ENCODE measurements at places on chromosomes 1 and 21.

DNA sequence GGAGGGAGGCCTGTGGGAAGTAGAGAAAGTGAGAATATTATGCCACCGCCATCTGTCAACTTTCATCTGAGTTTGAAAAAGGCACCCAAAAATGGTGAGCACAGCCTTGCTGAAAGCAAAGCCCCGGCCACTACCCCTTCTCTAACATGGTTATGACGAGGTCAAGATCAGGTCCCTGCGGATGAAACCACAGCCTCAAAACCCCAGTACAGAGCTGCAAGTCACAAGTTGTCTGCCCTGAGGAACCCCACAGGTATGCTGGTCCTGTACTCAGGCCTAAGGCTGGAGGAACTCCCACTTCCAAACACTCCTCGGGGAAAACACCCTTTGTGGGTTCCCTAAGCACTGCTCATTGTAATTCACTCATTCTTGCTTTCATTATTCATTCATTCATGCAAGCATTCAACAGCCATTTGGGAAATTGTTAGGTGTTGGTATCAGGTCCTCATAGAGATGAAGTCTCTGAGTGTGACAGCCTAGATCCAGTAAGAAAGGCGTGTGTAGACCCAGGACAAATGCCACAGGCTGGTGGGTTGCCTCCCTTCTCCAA is 216.6 kb upstream of the EDN2 start:
- no peak for DNase-seq

GRCh38 chr1:14520514-14521163 is 77.8 kb upstream of the KAZN start:
- DNase-seq, result no peak

DNA sequence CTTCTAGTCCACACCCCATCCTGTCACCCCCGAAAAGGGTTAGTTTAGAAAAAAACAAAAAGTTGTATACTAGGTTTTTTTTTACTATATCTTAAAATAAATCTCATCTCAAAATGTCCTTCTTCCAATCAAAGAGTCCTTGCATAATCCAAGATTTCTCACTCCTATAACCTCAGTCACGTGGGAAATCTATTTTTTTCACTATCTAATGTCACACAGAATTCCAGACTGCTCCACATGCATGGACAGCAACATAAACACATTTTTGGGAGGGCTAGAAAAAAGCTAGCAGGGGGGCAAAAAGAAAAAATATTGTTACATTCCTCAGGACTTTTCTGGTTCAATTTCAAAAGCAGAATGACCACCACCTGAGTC is 39.3 kb downstream of the TGFBR3 start:
- DNase-seq, result no peak

GRCh38 chr1:160169553-160170399 is 18.4 kb downstream of the ATP1A4 start:
- DNase-seq, result peak; percentile 34

- no peak for DNase-seq
Observed at GRCh38 chr1:231493421-231494185, 34.9 kb upstream of the TSNAX start.

GRCh38 chr1:23496490-23497181 is 12.7 kb upstream of the ASAP3 start:
- DNase-seq, result no peak

DNA sequence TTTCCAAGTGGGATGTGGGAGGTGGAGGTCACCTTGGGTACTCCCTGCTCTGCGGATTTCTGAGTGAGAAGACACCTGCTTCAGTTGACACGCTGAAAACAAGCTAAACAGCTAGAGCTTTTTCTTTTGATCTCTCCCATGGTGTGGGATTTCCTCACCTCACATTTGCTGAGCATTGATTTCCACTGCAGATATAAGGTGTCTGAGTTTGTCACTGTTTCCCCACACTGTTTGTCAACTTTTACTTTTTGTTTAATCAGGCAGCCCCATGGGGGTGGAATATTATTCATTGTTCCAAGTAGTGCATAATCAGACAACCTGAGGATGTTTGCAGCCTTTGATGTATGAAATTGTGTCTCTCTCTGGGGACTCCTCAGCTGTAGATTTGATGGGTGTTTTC is 49.5 kb downstream of the FASLG start:
- peak; percentile 72 for DNase-seq

GRCh38 chr1:210400043-210400840 is 71.5 kb downstream of the HHAT start:
- DNase-seq, result peak; percentile 69

- no peak for DNase-seq
Observed at GRCh38 chr1:227781314-227781930, 34.1 kb upstream of the PRSS38 start.

DNA sequence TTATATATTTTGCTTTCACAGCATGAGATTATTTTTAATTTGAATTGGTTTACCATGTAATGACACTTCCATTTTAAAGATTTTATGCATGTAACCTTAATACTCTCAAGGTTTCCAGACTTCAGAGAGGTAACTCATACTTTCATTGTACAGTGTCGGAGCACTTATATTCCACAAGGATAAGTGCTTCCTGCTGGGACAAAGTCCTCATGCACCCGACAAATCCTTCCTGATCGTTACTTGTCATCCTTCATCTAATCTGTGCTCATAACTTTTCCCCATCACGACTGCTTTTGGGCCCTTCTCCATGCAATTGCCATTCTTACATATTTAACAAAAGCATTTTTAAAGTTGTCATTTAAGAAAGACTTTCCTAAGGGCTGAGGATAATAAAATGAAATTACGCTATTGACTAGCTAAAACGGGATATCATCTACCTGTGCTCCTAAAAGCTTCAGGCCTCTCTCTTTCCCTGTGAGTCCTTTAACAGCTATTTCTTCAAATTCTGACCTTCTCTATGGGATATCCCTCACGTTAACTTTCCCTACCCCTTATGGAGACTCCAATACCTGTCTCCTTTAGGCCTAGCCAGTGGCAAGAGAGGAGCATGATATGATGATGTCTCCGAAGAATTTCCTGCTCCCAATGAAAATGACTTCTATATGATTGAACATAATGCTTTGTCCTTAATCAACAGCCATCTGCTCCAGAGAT is 59.3 kb downstream of the NCAM2 start:
- DNase-seq, result no peak

GRCh38 chr1:201682964-201683363 is 144.0 kb downstream of the NAV1 start:
- DNase-seq, result no peak

GRCh38 chr1:154407198-154408091 is 2.3 kb downstream of the IL6R start:
- peak; percentile 64 for DNase-seq

DNA sequence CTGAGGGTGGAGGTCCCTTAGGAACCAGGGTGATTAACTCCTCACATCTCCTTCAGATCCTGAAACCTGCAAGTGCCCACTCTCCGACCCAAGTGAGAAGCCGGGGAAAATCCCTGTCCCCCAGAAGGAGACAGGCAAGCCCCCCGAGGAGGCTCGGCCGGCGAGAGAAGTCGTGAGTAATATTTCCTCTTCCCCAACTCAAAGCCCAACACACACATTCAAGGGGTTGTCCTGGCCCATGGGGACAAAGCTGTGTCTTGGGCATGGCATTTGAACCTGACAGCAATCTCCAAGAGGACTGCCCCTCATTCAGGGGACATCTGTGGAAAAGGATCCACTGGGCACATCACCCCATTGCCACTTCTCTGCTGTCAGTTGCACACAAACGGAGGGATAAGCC is 23.6 kb downstream of the VASH2 start:
- no peak for DNase-seq

GRCh38 chr1:245577191-245578157 is 422.7 kb downstream of the KIF26B start:
- no peak for DNase-seq

GRCh38 chr1:171743081-171743870 is 1.4 kb upstream of the VAMP4 start:
- DNase-seq, result no peak

GRCh38 chr1:60102267-60103061 is 28.9 kb upstream of the C1orf87 start:
- no peak for DNase-seq

GRCh38 chr1:212228591-212229119 is 56.6 kb upstream of the PPP2R5A start:
- no peak for DNase-seq

GRCh38 chr1:115121793-115122192 is 32.5 kb upstream of the TSPAN2 start:
- no peak for DNase-seq

DNA sequence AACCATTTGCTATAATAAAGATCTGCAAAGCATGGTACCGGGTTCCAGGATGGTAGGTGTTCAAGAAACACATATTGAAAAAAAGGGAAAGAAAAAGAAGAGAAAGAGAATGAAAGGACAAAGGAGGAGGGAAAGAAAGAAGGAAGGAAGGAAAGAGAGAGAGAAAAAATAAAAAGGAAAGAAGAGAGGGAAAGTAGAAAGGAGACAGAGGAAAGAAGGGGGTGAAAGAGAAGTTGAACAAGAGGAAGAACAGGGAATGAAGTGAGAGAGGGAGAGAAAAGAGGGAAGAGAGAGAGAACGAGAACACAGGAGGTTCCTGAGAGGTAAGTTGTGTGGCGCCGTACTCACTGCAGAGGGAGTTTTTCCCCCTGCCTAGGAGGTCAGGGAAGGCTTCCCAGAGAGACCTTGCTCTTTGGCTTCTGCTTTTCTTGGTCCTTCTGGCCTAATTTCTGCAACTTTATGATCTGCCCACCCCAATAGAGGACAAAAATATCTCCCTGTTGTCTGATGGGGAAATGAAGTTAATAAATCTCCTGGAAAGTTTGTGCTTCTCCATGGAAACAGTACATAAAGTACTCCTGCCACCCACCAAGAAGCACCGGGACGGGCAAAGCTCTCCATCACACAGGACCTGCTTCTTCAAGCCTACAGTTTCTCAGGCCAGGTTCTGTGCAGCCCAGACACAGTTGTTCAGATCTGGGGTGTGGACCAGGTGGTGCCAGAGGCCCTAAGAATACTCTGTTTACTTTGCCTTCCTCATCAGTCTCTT is 124.8 kb downstream of the ROR1 start:
- no peak for DNase-seq

- DNase-seq, result no peak
Observed at GRCh38 chr1:21152423-21153100, 24.1 kb downstream of the EIF4G3 start.

DNA sequence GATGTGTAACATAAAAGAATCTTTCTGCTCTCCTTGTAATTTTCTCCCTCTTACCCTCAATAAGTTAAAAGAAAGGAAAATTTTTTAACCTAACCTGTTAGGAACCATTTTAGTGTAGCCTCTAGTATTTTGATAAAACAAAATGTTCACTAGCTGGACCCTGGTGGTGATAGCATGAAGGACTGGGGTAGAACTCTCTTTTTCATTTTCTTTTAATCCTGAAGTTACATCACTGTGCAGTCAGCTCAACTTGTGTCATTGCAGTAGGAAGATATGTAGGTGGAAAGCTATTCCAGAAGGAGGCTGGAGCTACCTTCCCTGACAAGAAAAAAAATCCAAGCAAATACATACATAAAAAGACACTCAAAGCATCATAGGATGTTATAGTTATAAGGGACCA is 39.3 kb downstream of the NFIA start:
- DNase-seq, result no peak

DNA sequence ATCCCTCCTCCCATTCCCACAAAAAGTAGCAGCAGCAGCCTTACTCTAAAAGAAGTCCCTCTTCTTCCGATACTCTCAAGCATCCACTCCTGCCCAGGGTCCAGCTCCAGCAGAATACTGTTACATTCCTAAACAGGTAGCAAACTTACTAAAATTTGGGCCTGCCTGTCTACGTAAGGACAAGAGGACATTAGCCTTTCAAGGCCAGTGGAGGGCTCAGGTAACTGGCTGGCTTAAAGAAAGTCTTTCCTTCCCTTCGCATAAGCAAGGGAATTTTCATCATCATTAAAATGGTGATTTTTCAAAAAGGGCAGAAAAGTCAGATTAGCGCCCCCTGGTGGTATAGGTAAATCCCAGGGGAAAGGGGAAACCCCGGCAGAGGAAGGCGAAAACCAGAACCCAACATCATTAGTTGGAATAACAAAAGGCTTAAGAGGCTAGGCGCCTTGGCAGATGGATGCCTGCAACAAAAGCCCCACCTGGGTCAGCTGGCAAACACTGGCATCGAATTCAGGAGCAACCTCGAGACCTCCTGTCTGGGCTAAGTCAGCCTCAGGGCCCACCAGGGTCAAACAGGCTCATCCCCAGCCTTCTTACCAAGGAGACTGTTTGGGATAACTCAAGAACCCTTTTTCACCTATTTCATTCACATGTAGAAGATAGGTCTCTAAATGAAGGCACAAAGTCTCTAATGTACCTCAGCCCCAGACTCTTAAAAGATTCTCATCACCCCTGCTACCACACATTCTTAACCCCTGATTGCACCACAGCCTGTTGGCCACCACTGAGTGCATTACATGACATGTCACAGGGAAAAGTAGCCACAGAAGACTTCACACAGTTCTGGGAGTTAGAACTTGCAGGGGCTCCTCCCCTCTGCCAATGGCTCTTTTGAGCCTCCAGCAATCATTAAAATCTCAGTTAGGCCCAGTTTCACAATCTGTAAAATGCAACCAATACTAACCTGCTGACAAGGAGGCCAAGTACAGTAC is 36.7 kb downstream of the ERI3 start:
- DNase-seq, result peak; percentile 51

DNA sequence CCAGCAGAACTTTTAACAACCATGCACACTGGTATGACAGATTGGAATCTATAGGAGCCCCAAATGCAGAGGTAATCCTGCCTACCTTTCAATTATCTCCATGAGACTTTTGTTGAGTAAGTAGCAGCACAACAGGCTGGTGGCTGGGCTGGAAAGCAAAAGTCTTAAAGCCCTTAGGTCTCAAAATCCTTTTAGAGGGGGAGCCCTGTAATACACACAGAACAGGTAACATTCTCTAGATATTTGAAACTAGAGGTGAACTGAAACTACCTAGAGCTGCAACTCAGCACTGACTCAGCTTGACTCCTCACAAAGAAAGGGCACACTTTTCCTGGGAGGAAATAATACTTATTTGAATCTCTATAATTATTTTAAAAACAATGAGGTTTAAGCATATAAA is 71.5 kb downstream of the CLCA4 start:
- DNase-seq, result no peak

DNA sequence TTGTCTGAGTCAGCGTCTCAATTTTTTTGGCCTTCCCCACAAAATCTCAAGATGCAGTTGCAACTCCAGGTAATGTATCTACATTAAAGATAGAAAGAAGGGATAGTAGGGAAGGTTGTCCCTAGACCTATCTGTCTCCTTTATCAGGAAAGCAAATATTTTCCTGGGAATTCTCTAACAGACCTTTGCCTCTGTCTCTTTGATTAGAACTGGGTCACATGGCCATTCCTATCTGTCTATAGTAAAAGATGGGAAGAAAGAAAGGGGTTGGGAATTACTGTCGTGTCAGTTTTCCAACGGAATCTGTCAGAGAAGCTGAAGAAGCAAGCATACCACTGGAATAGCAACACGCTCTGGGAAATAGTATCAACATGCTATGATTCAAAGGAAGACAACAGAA is 48.7 kb downstream of the ZNF326 start:
- no peak for DNase-seq

DNA sequence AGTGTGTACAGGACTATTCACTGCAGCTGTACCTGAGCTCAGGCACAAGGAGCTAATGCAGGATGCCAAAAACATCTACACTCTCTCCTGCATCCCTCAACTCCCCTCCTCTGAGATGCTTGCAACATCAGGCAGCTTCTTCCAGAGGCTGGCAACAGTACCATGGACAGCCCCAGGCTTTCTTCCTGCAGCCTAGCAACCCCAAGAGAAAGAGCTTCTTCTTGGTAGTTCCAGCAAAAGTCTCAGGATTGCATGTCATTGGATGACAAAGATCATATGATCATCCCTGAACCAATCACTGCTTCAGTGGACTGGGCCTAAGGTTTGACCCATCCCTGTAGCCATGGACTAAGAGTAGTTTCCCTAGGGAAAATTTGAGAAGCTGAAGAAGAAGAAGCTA is 46.7 kb downstream of the CAMK2N1 start:
- no peak for DNase-seq

All from activated CD4-positive, alpha-beta T cell treated with anti-CD3 and anti-CD28 coated beads, Interleukin-2, Interleukin-4, amounts not matched to agents 100 ng/mL and 50 ng/mL, durations not matched to agents 16 hours and 8 hours (primary cell).